ENCODE measurements at places on chromosomes 7 and 10.

DNA sequence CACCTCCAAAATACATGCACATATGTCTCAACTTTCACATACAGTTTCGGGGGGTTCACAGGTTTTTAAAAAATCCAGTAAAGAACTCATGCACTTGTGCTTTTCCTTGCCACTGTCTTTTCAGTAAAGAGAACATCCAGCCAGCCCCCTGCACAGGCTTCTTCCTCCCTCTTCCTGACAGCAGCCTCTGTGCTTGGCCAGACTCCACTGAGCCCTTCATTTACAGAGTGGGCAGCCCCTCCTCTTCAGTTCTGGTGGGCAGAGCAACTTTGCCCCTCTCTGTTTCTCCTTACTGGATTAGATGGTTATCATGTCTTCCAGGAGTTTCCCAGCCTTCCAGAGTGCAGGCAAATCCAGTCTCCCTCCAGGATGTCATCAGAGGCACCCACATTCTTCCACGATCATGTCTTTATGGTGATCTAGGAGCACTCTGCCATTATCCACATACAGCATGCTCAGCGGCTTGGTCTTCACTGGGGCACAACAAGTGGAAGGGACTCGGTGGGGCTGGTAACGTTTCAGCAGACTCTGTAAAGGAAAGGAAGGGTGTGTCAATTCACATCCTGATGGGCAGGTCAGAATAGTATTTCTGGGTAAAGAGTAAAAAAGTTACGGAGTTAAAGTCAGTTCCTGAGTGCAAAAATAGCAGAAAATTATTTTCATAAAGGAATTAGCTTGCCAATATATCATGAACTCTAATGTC, 8.8 kb downstream of the NODAL start:
- no peak for DNase-seq

GRCh38 chr10:88582411-88582805, 710 bp downstream of the RNLS start:
- no peak for DNase-seq

GRCh38 chr7:140269004-140269638, 92.3 kb upstream of the KDM7A start:
- DNase-seq, result no peak

DNA sequence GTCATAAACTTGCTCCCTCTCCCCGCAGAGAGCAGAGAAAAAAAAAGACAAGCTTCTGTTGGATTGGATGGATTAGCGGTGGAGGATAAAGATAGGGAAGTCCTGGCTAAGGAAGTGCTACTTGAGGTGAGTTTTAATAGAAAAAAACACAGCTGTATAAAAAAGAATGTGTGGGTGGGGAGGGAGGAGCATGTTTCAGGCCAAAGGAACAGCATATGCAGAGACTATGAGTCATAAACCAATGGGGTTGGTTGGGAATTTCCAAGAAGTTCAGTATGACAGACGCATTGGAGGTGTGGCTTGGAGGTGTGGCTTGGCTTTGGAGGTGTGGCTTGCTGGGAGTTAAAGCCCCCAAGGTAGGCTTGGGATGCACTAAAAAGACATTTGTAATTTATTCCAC, 103.0 kb upstream of the LSM8 start:
- peak; percentile 31 for DNase-seq

- no peak for DNase-seq
These were observed 107.9 kb upstream of the FAM180A start for GRCh38 chr7:135856356-135857144.

GRCh38 chr10:51638737-51639136, 60.7 kb downstream of the CSTF2T start:
- no peak for DNase-seq

- DNase-seq, result no peak
These were observed 153.2 kb upstream of the FZD8 start for GRCh38 chr10:35795131-35795824.

DNA sequence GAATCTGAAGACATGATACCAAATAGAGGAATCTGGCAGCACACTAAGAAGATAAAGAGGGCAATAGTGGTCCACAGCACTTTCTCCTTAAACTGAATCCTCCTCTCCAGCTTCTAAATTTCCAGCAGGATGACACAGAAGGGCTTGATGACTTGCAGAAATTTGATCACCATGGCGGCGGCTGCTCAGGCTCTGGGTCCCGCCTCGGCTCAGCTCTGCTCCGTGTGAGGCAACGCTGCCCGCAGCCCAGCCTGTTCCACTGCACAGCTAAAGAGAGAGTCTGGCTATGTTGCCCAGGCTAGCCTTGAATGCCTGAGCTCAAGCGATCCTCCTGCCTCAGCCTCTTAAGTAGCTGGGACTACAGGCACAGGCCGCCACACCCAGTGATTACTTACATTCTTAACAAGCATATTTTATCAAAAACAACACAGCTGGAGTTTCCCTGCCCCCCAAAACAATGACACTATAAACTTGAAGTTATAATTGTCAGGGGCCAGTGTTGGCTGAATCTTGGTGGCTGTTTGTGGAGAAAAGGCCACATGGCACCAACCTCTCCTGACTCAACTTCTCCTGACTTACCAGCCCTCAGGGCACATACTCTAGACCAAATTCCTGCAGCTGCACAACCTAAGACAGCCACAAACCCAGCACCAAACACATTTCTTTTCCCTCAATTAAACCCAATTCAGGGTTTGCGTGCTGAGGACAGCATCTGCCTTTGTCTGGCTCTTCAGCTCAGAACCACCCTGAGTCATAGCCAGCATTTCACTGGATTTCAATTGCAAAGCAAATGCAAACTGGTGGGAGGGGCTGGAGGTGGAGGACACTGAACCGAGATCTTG, 11.6 kb upstream of the TNPO3 start:
- DNase-seq, result peak; percentile 37

- DNase-seq, result peak; percentile 59
These were observed 1.0 kb upstream of the NRP1 start for GRCh38 chr10:33335551-33335800.

GRCh38 chr10:126124046-126124445, 227.7 kb downstream of the FANK1 start:
- DNase-seq, result no peak

GRCh38 chr7:114152314-114152938, 233.6 kb upstream of the PPP1R3A start:
- no peak for DNase-seq

GRCh38 chr10:47154762-47155161, 145.2 kb upstream of the GDF10 start:
- DNase-seq, result no peak

- DNase-seq, result peak; percentile 44
These were observed 95.7 kb downstream of the CDK6 start for GRCh38 chr7:92740700-92741126.

- DNase-seq, result no peak
These were observed 6.5 kb downstream of the TAF5 start for GRCh38 chr10:103374263-103374662.

DNA sequence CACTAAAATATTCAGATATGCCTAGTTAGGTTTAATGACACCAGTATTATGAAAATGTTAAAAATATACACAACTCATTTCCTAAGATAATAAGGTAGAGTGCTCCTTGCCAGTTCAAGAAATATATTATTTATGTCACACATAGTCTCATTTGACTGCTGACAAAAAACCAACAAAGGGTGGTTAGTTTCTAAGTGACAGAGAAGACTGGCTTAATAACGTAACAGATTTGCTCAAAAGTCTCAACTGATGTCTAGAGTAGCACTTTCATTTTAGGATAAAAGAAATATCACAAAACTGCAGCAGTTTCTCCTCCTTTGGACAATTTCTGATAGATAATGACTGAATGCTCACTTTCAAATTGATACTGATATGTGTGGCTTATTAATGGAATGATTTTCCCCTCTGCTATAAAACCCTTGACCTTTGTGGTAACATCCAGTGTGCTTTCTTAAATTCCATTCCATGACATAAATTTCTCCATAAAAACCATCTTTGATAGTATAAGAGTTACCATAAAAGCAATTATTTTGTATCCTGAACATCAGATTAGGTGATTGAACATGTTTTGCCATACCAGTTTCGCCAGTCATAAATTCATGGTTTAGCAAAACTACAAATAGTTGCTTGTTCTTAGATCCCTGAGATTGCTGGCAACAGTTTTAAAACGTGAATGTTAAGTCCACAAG, 94.2 kb downstream of the NRBF2 start:
- DNase-seq, result no peak

- DNase-seq, result no peak
These were observed 38.3 kb downstream of the WBP1L start for GRCh38 chr10:102781921-102782557.

GRCh38 chr10:63055705-63056104, 77.4 kb upstream of the NRBF2 start:
- no peak for DNase-seq

- peak; percentile 39 for DNase-seq
These were observed 102.3 kb upstream of the BTBD16 start for GRCh38 chr10:122168598-122169394.

DNA sequence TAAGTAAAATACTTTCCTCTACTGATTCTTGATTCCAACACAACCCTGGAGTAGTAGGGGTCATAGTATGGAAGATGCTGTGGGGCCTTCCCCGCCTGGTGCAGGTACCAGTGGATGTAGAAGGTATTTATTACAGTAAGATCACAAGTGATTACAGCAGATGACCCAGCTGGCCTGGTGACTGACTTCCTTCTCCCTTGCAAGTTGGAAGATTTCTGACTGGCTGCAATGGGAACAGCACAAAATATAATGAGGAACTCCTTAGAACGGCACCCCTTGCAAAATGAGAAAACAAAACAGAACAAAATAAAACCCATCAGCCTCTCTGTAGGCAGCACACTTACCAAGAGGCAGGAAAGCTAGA, 61.7 kb upstream of the TARP start:
- DNase-seq, result no peak

DNA sequence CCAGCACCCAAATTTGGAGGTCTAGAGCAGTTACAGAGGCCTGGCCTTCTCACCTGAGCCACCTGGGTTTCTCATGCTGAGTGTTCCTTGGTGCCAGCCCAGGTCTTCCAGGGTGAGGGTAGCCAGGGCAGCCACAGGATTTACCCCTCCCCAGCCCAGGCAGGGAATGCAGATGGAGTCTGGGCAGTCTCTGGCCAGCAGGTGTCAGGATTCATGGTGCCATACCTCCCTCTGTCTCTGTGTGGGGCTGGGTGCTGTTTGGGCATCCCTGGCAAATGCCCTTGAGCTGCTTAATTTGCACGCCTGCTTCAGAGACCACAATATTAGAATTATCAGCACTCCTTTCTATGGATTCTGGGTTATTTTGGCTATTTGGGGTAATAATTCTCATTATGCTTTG, 246.7 kb downstream of the GFRA1 start:
- DNase-seq, result no peak

- DNase-seq, result no peak
These were observed 93.2 kb downstream of the REEP3 start for GRCh38 chr10:63614371-63614891.

DNA sequence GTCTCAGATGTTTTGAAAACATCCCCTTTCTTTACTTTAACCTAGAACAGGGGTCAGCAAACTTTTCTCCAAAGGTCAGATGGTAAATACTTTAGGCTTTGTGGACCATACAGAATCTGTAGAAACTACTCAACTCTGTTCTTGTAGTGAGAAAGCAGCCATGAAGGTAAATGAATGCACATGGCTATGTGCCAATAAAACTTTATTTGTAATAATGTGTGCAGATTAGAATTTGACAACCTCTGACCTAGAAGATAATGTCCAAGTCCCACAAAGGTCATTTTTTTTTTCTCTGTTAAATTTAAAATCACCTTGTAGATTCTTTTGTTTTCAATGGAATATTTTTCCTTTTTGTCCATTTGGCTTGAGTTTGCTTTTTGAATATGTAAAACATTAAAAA, 17.2 kb downstream of the OIT3 start:
- no peak for DNase-seq

GRCh38 chr7:27600247-27600646, 62.4 kb downstream of the HIBADH start:
- no peak for DNase-seq

DNA sequence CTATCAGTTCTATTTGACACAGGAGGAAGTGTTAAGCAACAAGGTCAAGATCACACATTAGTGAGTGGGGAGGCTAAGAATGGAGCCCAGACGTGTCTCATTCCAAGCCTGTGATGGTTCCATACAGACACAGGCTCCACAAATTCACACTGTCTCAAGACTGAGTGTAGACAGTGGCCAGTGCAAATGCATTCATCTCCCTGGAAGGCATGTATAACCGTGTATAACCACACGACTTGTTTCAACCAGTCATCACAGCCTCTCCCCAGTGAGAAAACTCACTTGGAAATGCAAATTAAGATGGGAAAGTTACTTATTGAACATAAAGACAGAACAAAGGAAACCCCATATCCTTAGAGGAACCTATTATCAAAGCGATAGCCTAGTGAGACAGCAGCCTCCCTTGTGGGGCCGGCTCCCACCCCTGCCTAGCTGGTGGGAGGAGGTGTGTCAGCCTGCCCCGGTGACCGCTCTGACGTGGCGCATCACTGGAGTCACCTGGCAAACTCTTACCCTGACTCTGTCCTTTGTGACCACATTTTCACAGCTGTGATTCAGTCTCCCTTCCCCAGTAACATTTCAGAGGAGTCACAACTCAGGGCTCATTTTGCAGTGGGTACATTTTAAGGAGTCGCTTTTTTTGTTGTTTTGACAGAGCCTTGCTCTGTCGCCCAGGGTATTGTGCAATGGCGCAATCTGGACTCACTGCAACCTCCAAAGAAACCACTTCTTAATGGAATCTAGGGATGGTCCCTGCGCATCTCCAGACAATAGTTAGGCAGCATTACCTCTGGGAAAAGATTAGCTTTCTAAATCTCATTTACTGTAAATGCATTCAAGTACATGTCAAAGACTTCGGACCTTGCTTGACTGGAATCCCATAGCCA, 126.6 kb upstream of the PARD3 start:
- DNase-seq, result no peak

- DNase-seq, result no peak
These were observed 49.8 kb downstream of the EPDR1 start for GRCh38 chr7:37970211-37970610.
